ENCODE measurements at places on chromosomes 5 and 9.

- peak; percentile 88 for DNase-seq
Observed at GRCh38 chr9:97386733-97387503, 25.0 kb upstream of the TDRD7 start.

- no peak for DNase-seq
Observed at GRCh38 chr5:110376281-110376951, 350.1 kb downstream of the TMEM232 start.

DNA sequence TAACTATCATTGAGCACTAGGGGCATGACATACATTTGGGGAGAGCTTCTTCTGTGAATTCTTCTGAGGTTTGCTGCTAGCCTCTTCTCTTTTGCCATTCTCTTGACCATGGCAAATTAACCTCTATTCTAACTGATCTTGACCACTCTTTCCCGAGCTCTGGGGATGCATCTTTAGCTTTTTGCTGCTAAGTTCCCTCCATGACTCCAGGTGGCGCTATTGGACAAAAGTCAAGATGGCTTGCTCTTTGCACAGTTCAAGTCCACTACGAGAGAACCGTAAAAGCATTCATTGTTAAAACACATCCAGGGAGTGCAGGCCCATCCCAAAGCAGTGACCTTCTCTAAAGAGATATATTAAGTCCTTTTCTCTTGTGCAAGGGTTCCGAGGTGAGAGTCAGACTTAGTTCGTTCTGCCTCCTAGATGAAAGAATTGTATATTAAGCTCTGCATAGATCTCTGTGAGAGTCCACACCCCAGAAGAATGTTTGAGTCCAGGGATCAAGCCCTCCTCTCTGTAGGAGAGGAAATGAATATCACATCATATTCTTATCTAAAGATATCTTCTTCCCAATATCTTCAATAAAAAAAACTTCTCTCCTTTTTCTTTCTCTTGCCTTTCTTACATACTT, 1152.9 kb upstream of the CDH6 start:
- DNase-seq: peak; percentile 61

- DNase-seq: no peak
Observed at GRCh38 chr5:144429405-144429804, 258.7 kb downstream of the KCTD16 start.

- peak; percentile 79 for DNase-seq
Observed at GRCh38 chr5:107670932-107671741, at the start of gene EFNA5. Gene EFNA5, minus strand, starts transcription at chr5:107670937.

DNA sequence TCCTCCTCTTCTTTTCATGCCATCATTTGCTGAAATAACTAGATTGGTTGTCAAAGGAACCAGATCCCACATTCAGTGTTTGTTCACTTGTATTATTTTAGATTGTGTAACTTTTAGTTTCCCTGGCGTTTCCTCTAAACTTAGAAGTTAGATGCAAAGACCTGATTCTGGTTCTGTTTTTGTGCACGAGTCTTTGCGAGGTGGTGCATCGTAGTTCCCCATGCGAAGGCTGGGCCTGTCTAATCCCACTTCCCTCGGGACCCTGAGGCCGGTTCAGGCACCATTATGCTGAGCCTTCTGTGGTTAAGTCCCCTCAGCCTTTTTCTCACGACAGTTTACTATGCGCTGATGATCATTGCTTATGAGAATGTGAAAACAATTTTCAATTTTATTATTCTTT, 219.1 kb upstream of the OTULINL start:
- no peak for DNase-seq

Measured in astrocyte of the hippocampus (primary cell).